ENCODE measurements at places on chromosomes 16 and 17. TPM values are rescaled to one million over a fixed set of nuclear protein-coding genes. Genes with fewer than 3 reads are reported as not detected.

DCXR gene
- 103 TPM for total RNA-seq

KCNG4 gene
- not detected for total RNA-seq

ZNF778 gene
- total RNA-seq = 4.0 TPM

MPV17L gene
- total RNA-seq = not detected

CDH8 gene
- not detected for total RNA-seq

YBX2 gene
- total RNA-seq = not detected

SKAP1 gene
- total RNA-seq = 95.1 TPM

NXN gene
- total RNA-seq = 0.98 TPM

PCTP gene
- 1.1 TPM for total RNA-seq

TBX2 gene
- total RNA-seq = 0.06 TPM

TMEM98 gene
- total RNA-seq = not detected

IGF2BP1 gene
- not detected for total RNA-seq

DNA sequence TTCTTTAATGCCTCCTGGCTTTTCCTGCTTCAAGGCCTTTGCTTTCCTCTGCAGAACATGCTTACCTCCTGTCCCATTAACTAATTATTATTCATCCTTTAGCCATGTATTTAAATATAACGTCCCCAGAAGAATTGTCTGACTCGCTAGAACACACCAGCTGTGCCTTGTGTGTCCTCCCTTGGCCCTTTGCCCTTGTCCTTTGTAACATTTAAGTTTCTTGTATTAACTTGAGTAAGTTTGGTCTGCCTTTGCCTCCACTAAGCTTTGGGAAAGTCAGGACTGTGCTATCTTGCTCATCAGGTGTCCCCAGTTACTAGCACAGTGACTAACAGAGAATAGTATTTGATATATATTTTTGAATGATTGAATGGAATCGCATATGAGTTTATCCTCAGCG lies 29.6 kb upstream of the ABCA9 start:
- no peaks in the 10 kb centered on the region for H3K4me1 ChIP-seq
- H3K4me3 ChIP-seq = no peak overlapping the region
- DNase-seq = no peak
- H3K27ac ChIP-seq = no peak overlapping the region
- H3K36me3 ChIP-seq = no peaks in the 10 kb centered on the region
- H3K27me3 ChIP-seq = no peaks in the 10 kb centered on the region

- H3K4me1 ChIP-seq = peaks cover 25% of the 10 kb centered on the region
- no peak for DNase-seq
- no peak overlapping the region for H3K4me3 ChIP-seq
These were observed 19.4 kb downstream of the GNGT2 start for GRCh38 chr17:49190932-49191331.

DNA sequence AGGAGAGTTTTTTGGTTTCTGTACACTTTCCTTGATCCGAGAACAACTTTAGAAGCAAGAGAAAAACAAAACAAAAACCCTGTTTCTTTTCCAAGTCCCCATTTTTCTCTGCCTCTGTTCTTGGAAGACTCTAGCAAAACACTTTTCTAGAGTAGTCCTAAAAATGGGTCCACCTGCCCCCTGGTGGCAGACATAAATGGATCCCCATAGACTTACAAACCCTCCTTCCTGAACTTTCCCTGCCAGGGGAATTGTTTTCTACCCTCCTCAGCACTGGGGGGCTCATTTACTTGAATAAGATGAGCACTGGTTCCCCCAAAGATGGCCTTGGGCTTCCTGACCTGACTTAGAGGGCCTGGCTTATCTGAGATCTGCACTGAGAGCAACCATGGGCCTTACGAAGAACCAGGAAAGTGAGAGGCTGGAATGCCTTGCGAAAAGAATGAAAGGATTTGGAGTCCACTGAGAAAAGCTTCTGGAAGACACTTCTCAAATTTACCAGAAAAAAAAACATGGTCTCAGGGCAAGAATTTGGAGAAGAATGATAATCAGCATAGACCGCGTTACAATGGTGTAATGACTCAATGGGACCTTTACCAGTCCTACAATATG lies 48.0 kb upstream of the CDYL2 start:
- no peak for DNase-seq
- no peak overlapping the region for H3K27ac ChIP-seq
- no peaks in the 10 kb centered on the region for H3K27me3 ChIP-seq

DNA sequence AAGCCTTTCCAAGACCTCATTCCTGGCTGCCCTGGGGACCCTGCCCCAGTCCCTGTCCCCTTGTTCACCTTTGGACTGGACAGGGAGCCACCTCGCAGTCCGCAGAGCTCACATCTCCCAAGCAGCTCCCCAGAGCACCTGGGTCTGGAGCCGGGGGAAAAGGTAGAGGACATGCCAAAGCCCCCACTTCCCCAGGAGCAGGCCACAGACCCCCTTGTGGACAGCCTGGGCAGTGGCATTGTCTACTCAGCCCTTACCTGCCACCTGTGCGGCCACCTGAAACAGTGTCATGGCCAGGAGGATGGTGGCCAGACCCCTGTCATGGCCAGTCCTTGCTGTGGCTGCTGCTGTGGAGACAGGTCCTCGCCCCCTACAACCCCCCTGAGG lies 38.7 kb upstream of the IL21R start:
- peaks cover 54% of the 10 kb centered on the region for H3K36me3 ChIP-seq
- H3K27ac ChIP-seq = no peak overlapping the region
- H3K4me3 ChIP-seq = no peak overlapping the region
- peaks cover 38% of the 10 kb centered on the region for H3K4me1 ChIP-seq
- DNase-seq = no peak
- H3K27me3 ChIP-seq = no peaks in the 10 kb centered on the region

- no peak overlapping the region for H3K4me3 ChIP-seq
- H3K27me3 ChIP-seq = no peaks in the 10 kb centered on the region
- DNase-seq = no peak
- peaks cover 16% of the 10 kb centered on the region for H3K4me1 ChIP-seq
- H3K27ac ChIP-seq = no peak overlapping the region
These were observed 40.5 kb upstream of the ACSF3 start for GRCh38 chr16:89052890-89053724.

DNA sequence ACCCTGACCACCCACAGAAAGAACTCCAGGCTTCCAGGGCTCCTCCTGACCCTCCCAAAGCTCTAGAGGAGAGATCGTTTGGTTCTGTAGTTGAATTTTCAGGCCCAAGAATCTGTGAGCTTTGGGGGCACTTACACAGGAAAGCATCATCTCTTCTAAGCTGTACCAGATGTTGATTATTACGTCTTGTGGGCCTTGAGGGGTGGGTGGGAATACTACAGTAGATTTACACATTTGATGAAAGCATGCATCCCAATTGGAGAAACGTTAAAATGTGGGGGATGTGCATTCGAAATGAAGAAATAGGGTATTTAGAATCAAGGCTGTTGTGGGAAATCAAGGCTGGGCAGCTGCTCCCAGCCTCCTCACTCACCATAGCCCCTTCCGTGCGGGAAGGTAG lies 61.9 kb downstream of the MGAT5B start:
- H3K4me1 ChIP-seq = peaks cover 6% of the 10 kb centered on the region
- no peak overlapping the region for H3K4me3 ChIP-seq
- no peaks in the 10 kb centered on the region for H3K27me3 ChIP-seq
- H3K27ac ChIP-seq = no peak overlapping the region

- H3K4me3 ChIP-seq = no peak overlapping the region
- peaks cover 5% of the 10 kb centered on the region for H3K4me1 ChIP-seq
- no peak overlapping the region for H3K27ac ChIP-seq
- H3K27me3 ChIP-seq = no peaks in the 10 kb centered on the region
- peak; percentile 39 for DNase-seq
These were observed 41.2 kb upstream of the HAPSTR1 start for GRCh38 chr16:9050102-9050830.

- no peak for DNase-seq
- H3K36me3 ChIP-seq = no peaks in the 10 kb centered on the region
- no peaks in the 10 kb centered on the region for H3K27me3 ChIP-seq
- no peak overlapping the region for H3K27ac ChIP-seq
These were observed 22.9 kb upstream of the CDH13 start for GRCh38 chr16:82603784-82604411.

- H3K4me1 ChIP-seq = peaks cover 63% of the 10 kb centered on the region
- H3K27ac ChIP-seq = no peak overlapping the region
- no peak overlapping the region for H3K4me3 ChIP-seq
- peaks cover 81% of the 10 kb centered on the region for H3K36me3 ChIP-seq
- H3K27me3 ChIP-seq = no peaks in the 10 kb centered on the region
These were observed 5.4 kb downstream of the NAT9 start for GRCh38 chr17:74770498-74771318.

- DNase-seq = peak; percentile 60
- H3K27ac ChIP-seq = peak overlapping the region; percentile 89
- H3K4me1 ChIP-seq = peaks cover 43% of the 10 kb centered on the region
- H3K36me3 ChIP-seq = peaks cover 2% of the 10 kb centered on the region
- H3K27me3 ChIP-seq = no peaks in the 10 kb centered on the region
- H3K4me3 ChIP-seq = peak overlapping the region; percentile 66
These were observed 674 bp downstream of the ZNF821 start for GRCh38 chr16:71883168-71883848.

GRCh38 chr17:1995321-1995892 lies 29.7 kb downstream of the RTN4RL1 start:
- H3K4me3 ChIP-seq = no peak overlapping the region
- no peak for DNase-seq
- H3K4me1 ChIP-seq = no peaks in the 10 kb centered on the region
- no peak overlapping the region for H3K27ac ChIP-seq

GRCh38 chr16:19913340-19913645 lies 28.6 kb upstream of the GPRC5B start:
- H3K27me3 ChIP-seq = no peaks in the 10 kb centered on the region
- DNase-seq = no peak
- no peaks in the 10 kb centered on the region for H3K4me1 ChIP-seq
- H3K27ac ChIP-seq = no peak overlapping the region

DNA sequence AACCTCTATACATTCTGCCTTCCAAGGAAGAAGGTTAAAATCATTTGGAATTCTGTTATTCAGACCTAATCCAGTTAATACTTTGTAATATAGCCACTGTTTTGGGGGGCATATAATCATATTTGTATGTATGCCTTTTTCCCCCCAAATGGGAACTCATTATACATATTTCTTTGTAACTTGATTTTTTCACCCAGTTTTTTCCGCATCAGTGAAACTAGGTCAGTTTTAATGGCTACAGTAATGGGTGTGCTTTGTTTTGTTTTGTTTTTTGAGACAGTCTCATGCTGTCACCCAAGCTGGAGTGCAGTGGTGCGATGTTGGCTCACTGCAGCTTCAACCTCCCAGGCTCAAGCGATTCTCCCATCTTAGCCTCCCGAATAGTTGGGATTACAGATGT lies 54.9 kb downstream of the WWP2 start:
- DNase-seq = no peak
- H3K27ac ChIP-seq = no peak overlapping the region
- H3K4me1 ChIP-seq = no peaks in the 10 kb centered on the region
- no peak overlapping the region for H3K4me3 ChIP-seq

DNA sequence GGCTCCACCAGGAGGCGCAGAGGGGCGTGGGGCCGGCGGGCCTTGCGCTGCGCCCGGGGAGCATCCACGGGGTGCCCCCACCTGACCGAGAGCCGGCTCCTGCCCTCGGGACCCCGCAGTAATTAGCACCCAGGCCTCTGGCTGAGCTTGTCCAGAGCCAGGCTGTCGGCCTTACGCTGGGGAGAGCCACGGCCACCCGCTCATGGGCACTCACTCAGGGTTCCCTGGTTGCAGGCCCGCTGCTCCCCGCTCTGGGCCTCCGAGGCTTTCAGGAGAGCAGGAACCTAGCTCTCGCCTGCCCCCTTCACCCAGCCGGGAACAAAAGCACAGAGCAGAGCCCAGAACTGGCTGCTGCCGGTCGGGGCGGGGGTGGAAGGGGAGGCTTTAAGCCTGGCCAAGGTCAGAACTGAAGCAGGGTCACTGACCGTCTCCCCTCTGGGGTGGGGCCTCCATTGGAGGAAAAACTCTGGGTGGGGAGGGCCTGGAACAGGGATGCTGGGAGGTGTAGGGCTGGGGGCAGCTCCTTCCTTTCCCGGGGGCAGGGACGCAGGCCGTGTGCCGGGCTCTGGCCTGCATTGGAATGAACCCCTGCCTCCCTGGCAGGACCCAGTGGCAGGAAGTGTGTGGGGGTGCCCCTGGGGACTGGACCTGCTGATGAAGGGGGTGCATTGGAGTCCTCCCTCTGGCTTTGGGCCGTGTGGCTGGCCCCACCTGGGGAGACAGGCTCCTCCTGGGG lies 12.3 kb downstream of the GLIS2 start:
- peak overlapping the region; percentile 38 for H3K4me3 ChIP-seq
- peak; percentile 39 for DNase-seq
- H3K36me3 ChIP-seq = no peaks in the 10 kb centered on the region
- no peak overlapping the region for H3K27ac ChIP-seq
- H3K27me3 ChIP-seq = peaks cover 4% of the 10 kb centered on the region

GRCh38 chr17:35725802-35726126 lies 5.7 kb upstream of the RASL10B start:
- H3K4me1 ChIP-seq = peaks cover 6% of the 10 kb centered on the region

DNA sequence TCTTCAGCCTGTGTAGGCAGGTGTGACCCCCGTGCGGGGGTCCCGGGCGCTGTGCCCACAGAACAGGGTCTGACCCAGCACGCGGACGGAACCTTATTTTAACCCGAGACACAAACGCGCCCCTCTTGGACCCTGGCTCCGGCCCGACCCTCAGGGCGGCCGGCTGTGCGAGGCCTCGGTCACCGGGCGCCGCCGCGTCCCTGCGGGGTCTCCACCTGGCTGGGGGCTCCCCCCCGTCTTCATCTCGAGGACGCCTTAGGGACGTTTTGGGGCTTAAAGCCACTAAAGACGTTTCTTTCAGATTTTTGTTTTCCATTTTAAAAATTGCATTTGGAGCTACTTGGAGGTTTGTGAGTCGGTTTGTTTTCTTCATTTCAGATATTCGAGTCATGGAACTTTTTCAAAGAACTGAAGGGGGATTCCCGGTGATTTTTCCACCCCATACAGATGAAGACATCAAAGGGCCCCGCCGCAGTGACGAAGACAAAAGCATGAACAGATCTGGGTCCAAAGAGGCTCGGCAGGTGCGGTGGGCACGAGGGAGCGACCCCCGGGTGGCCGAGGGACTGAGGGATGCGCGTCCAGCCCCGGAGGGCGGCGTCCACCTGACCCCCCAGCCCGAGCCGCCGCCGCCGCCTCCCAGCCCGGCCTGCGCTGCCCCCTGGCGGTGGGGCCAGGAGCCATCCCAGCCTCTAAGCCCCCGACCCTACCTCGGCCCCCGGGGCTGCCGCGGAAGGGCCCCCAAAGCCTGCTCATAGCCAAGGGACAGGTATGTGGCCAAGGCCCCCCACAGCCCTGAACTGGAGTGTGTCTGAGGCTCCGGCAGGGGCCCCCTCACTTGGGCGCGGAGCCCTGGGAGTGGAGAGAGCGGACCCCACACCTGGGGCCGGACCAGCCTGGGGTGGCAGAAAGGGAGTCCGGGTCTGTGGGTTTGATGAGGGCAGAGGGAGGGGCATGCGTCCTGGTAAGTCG lies 3.8 kb upstream of the CD7 start:
- H3K4me1 ChIP-seq = peaks cover 58% of the 10 kb centered on the region
- DNase-seq = peak; percentile 54
- H3K4me3 ChIP-seq = peak overlapping the region; percentile 45
- H3K36me3 ChIP-seq = no peaks in the 10 kb centered on the region
- no peaks in the 10 kb centered on the region for H3K27me3 ChIP-seq
- no peak overlapping the region for H3K27ac ChIP-seq

- H3K4me3 ChIP-seq = no peak overlapping the region
- H3K27ac ChIP-seq = no peak overlapping the region
- DNase-seq = peak; percentile 58
- H3K4me1 ChIP-seq = peaks cover 9% of the 10 kb centered on the region
These were observed 189.2 kb upstream of the AXIN2 start for GRCh38 chr17:65750631-65751115.

Data from CD4-positive, alpha-beta T cell (primary cell).